ENCODE measurements at places on chromosomes 4 and X. TPM values are rescaled to one million over a fixed set of nuclear protein-coding genes. Genes with fewer than 3 reads are reported as not detected.

Gene GPR78
- not detected for total RNA-seq

Gene PAQR3
- 11.3 TPM for total RNA-seq

Gene COX7B2
- not detected for total RNA-seq

Gene SLITRK2
- total RNA-seq = 0.05 TPM

Gene SYTL5
- total RNA-seq = 3.0 TPM

Gene AMTN
- not detected for total RNA-seq

Gene UXT
- 109 TPM for total RNA-seq

Gene DRD5
- not detected for total RNA-seq

Gene MAGEA9B
- not detected for total RNA-seq

Gene TRIM61
- 0.73 TPM for total RNA-seq

Gene ZFP42
- total RNA-seq = not detected

Gene FAM133A
- total RNA-seq = not detected

Gene ARHGEF6
- total RNA-seq = 6.6 TPM

Gene HSFX2
- total RNA-seq = not detected

Gene PTPN13
- 3.7 TPM for total RNA-seq

Gene FAM9C
- not detected for total RNA-seq

Gene CCNI
- 190 TPM for total RNA-seq

Gene RASSF6
- total RNA-seq = 41.1 TPM

All from mucosa of descending colon (tissue), 3 donors.